Head of caudate nucleus (tissue), 42 donors: ENCODE measurements at places on chromosomes 1 and 21.

DNA sequence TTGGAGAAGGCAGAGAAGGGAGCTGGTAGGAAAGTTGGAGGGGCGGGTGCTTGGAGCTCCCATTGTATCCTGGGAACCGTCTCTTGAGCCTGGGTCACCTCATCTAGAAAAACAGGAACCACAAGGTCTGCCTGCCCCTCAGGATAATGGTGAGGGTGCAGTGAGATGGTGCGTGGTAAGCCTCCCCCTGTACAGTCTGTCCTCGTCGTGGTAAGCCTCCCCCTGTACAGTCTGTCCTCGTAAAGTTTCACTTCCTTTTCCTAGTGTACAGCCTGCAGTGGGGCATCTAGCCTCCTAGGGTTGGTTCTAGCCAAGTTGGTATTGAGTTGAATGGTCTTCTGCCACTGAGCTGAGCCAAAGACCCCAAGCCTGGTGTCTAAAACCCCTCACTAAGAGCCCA is 66.5 kb upstream of the IGSF21 start:
- DNase-seq: no peak

DNA sequence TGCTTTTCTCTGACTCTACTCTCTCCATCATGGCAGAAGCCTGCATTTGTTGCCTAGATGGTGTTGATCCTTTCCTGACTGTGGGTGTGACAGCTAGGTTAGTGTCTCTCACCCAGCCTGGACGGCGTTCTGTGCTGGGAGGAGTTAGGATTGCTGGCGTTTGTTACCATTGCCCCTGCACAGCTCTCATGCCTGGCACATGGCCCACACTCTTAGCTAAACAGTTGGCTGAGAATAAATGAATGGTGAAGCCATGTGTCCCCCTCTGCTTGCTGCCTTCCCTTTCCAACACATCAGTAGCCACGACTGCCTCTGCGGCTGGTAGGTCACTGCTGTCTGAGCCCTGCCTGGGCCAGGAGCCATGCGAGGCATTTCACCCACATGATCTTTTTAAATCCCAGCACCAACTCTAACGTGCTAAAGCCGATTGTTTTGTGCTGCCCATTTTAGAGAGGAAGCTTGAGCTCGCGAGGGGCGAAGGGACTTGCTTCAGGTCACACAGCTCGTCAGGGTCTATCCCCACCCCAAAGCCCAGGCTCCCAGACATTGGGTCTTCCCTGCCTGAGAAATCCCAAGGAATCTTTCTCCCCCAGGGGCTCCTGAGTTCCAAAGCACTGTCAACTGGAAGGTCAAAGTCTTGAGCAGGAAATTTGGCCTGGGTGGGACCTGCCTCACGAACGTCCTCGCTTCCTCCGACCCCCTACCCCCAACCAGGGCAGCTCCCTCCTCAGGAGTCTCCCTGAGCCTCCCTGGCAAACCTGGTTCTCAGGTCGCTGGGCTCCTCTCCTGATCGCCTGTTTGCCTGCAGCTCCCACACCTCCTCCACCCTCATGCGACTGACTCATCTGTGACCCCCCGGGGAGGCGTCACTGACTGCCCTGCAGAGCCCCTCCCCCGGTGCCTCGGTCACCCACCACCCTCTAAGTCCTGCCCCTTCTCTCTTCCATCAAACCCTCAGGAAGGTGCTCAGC is 271.7 kb upstream of the C1orf174 start:
- no peak for DNase-seq

GRCh38 chr1:3183411-3183810 is 114.4 kb downstream of the PRDM16 start:
- no peak for DNase-seq

GRCh38 chr1:58786184-58786926 is 2.5 kb upstream of the JUN start:
- DNase-seq: no peak

DNA sequence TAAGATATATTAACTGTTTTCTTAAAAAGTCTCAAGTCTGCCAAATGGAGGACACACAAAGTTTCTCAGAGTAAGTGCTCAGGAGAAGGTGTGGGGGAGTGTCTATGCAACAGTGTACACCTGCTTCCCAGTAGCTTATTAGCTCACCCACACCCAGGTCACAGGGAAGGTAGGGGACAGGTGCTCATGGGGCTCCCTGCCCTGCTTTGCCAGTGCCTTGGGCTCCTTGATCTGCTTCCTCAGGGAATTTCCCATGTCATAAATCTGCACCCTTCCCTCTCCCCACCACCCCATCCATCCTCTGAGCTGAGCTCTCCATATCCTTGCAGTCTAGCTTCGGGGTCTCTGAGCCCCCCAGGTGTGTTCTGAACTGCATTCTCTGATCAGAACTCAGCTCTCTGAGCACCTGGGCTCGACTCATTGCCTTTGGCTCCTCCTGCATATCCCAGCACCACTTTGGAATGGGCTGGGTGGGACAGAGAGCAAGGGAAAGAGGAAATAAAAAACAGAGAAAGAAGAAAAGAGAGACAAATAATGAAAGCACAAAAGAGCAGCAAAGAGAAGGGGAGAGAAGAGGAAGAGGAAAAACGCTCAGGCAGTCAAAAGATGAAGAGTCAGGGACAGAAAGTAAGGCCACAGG is 87.0 kb upstream of the ATP1B1 start:
- DNase-seq: no peak

DNA sequence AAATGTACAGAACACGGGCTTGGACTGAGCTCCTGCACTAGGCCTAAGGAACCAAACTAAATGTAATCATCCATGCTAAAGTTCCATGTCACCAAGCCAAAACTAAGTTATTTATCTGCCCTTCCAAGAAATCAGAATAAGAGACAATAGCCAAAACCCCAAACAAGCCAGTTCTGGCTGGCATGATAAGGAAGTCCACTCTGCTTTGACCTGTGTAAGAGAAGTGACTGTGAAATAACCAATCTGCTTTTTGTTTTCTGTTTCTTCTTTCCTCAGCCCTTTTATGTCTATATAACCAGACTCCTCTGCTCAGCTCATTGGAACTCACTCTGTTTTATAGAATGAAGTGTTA is 15.1 kb downstream of the PLPPR5 start:
- DNase-seq: no peak

DNA sequence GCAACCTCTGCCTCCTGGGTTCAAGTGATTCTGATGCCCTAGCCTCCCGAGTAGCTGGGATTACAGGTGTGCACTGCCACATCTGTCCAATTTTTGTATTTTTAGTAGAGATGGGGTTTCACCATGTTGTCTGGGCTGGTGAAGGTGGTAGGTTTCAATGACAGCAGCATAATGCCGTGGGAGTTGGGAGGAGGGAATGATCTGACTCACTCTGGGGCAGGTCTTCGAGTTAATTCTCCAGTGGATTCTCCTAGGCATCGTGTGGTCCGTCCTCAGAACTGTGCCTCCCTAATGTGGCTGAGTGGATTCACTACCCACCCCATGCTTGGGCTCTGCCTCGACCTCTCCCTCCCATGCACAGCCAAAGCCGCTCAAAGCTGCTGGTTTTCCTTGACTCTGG is 1.7 kb upstream of the GPR37L1 start:
- DNase-seq: no peak

DNA sequence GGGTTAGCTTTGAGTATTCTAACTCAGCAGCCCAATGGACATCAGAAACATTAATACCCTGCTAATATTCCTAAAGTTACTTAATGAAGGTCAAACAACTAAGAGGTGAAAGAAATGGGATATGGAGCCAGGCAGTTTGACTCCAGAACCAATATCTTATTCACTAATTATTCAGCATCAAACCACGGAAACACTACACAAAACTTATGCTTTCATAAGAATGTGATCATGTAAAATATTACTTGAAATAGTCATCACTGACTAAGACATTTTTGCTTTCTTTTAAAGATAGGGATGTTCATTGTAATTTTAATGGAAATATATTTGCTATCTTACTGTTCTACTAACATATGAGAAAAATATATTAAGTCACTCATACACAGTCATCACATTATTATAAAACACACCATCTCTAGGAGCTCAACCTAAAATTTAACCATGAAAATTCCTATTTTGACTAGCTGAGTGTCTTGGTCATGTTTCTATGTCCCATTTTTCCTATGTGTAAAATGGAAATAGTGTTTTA is 240.9 kb downstream of the KCTD3 start:
- DNase-seq: no peak

- no peak for DNase-seq
Measured at GRCh38 chr1:168507828-168508227, 36.0 kb downstream of the XCL2 start.

DNA sequence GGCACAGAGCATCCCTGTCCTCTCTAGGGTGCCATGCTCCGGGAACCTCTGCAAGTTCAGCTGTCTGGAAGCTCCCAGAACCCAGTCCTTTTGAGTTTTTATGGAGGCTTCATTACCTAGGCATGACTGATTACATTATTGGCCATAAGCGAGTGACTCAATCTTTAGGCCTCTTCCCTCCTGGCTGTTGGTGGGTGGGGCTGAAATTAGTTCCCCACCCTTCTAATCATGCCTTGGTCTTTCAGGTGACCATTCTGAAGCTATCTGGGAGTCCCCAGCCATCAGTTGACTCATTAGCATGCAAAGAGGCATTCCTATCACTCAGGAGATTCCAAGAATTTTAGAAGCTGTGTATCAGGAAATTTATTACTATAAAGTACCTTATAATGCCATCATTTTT is 46.6 kb downstream of the WLS start:
- no peak for DNase-seq
